Cerebellar cortex (tissue), 1 donor: ENCODE measurements at places on chromosomes 5 and 9.

DNA sequence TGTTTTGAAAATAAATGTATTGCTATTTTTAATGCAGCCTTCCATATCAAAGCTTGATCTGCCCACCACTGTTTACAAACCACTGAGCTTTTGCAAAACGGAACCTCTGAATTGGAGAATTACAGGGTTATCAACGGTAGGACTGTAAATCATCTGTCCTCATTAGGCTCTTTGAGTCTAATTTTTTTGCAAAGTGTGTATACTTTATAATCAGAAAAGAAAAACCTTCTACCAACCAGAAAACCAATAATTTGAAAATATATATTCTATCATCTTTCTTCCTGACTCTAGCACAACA, 6.8 kb upstream of the SLC2A8 start:
- no peak for DNase-seq

DNA sequence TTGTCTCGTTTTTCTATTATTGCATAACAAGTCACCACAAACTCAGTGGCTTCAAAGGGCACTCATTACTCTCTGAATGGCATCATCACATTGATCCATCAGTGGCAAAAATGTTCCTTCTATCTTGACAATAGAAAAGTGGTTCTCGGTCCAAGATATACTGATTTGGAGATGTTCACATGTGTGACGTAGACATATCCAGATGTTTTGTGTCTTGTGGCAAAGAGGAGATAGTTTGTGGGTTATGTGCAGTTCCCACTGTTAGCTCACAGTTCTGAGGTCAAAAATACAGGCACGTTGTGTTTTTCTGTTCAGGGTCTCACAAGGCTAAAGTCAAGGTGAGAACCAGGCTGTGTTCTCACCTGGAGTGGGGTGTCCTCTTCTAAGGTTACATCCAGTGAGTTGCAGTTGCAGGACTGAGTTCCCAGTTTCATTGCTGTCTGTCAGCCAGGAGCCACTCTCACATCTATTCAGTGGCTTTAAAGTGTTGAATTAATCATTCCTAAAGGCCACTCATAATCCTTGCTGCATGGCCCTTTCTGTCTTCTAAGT, 55.3 kb downstream of the GAS1 start:
- DNase-seq, result no peak

- DNase-seq, result peak; percentile 28
Observed at GRCh38 chr5:69188811-69189161, 597 bp upstream of the CENPH start.

- DNase-seq, result peak; percentile 75
Observed at GRCh38 chr5:177458912-177459350, 12.3 kb downstream of the PRR7 start.

DNA sequence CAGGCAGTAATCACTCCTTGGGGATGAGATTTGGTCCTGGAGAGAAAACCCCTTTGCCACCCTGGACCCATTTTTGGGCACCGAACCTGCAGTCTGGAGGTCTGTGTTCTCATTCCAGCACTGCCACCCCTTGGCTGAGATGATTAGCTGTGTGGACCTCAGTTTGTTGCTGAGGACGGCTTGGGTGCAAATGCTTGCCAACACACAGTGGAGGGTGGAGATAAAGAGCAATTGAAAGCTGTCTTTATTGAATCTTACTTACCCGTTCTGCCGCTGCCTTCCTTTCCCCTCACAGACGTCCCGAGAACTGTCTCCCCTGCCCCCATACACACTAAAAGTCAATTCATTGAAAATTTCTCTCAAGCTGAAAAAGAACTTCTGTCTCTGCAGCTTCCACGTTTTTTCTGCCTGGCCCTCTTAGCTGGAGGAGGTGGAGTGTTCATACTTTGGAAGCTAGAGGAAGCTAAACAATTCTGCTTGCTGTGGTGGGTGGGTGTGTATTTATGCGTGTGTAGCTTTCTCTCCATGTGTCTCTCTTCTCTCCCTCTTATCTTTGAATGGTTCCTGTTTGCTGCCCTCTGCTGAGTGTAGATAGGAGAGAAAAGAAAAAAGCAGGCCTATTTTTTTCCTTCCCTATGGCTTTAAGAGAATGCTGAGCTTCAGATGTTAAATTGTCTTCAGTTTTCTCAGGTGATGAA, 6.6 kb downstream of the GALNT10 start:
- DNase-seq, result peak; percentile 31

- DNase-seq, result peak; percentile 12
Observed at GRCh38 chr9:130995086-130996011, 13.6 kb upstream of the LAMC3 start.
